ENCODE measurements at places on chromosomes 1 and 21.

- DNase-seq = no peak
These were observed at the start of gene GBP6 for GRCh38 chr1:89363638-89364536. Gene GBP6, plus strand, starts transcription at chr1:89364059. Its CDS starts 4,493 bp downstream, at chr1:89368552.

- no peak for DNase-seq
These were observed 15.7 kb downstream of the HYI start for GRCh38 chr1:43438006-43438405.

GRCh38 chr1:35288761-35289160 lies 20.3 kb downstream of the ZMYM4 start:
- no peak for DNase-seq

- no peak for DNase-seq
These were observed 54.7 kb upstream of the ZRANB2 start for GRCh38 chr1:71135571-71135970.

- DNase-seq = peak; percentile 70
These were observed 61.7 kb upstream of the ADAR start for GRCh38 chr1:154669464-154670282.
